Epithelial cell of esophagus (primary cell): ENCODE measurements at places on chromosomes 5 and 9.

DNA sequence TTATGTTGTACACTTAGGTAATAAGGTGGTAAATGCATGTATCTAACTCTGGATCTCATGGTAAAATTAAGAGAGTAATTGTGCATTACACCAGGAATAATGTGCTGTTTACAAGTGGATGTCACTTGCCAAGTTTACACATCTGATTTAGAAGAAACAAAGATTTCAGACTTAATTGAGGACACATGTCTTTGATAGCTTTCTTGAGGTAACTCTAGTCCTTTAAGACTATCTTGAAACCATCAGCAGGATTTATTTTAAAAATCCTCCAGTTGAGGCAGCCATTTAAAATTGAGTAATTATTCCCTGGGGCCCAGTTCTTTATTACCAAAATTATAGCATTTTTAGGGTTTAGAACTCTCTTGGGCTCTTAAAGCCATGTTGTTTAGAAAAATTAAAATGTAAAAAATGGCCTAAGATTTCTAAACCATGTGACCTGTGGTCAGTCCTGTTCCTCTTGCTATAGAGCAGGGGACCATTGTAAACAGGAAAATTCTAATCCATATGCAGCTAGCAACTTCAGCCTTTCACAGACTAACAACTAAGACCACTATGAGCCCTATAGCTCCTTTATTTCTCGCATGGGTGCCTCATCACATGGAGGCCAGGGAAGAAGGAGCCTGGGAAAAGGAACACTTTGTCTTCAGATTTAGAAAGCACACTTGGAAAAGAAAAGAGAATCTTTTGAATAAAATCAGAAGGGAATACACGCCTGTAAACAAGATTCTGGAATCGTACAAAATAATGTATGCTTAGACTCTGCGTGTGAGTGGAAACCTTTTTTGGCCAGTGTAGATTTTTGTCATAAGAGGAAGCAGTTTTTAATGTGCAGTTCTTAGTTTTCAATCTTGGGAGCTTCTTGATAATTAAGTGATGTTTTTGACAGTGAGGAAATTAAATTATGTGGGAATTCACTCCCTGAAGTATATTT lies 71.2 kb downstream of the ZSWIM6 start:
- no peak for DNase-seq

DNA sequence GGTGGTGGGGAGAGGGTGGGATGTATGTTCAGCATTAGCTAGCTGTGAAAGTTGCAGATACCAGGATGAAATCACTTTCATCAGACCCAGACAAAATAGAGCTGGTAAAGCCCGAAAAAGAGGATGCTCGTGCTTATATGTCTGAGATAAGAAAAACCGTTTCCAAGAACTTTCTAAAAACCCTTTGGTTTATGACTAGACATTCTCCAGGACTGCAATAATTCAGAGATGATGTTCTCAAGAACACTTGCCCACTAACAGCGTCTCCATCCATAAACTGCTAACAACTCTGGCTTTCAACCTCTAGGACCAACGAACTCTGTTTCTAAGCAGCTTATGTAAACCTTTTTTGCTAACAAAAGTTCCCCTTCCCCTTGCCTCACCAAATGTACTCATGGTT lies 8.4 kb upstream of the AMACR start:
- DNase-seq = no peak

GRCh38 chr9:9847750-9848149 lies 765.1 kb downstream of the PTPRD start:
- no peak for DNase-seq

GRCh38 chr5:180133060-180133459 lies 61.5 kb upstream of the RNF130 start:
- no peak for DNase-seq

DNA sequence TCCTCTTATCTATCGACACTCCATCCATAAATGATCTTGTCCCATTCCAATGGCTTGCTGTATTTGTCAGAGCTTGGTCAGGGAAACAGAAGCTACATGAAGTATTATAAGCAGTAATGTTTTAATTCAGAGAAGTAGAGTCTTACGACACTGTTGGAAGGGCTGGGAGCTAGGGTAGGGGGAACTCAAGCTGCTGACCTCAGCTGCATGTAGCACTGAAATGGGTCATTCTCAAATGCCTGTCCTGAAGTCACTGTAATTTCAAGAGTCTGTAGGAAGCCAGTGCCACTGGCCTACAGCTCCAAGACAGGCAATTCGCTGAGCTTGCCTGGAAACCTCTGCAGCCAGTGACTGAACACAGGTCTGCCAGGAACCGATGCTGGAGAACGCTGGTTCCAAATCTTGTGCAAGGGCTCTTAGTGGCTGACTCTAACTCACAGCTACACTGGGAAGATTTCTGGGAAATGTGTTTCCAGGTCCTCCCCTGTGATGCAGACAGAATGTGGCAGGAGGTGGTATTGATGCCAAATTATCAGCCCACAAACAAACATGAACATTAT lies 532.4 kb downstream of the CCDC171 start:
- no peak for DNase-seq

- peak; percentile 58 for DNase-seq
These were observed 59.7 kb downstream of the CARTPT start for GRCh38 chr5:71778678-71779276.

DNA sequence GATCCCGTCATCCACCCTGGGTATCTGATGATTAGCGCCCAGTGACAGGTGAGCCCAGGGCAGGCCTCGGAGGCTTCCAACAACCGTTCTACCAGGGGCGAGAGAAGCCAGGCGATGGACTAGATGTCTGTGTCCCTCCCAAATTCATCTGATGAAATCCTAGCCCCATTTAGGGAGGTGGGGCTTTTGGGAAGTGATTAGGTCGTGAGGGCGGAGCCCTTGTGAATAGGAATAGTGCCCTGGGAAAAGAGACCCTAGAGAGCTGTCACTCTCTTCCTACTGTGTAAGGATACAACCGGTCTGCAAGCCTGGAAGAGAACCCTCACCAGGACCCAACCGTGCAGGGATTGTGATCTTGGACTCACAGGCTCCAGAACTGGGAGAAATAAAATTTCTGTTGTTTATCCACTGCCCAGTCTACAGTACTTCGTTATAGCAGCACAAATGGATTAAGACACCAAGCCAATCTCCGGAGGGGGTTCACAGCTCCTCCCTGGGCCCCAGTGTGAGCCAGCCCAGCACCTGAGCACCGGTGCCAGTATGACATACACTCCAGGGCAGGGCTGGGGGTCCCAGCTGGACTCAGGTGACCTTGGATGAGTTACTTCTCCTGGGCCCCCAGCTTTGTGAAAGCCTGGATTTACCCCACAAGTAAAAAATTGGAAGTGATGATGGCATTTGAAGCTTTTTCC lies 162.2 kb downstream of the DAB2IP start:
- no peak for DNase-seq

DNA sequence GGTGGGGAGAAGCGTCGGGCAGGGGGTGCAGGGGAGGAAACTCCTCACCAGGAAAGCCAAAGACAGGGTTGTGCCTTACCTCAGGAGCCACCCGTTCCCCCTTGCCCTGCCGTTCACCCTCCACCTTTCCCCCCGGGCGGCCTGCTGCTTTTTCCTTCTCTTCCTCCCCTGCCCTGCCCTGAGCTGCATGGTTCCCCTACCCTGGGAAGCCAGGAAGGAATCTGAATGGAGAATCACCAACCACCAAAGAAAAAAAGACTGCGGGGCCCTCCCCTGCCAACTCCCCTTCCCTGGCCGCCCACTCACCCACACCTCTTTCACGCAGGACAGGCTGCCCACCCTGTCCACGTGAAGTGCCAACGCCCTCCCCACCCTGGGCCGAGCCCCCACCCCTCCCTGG lies 820 bp upstream of the NFX1 start:
- no peak for DNase-seq

DNA sequence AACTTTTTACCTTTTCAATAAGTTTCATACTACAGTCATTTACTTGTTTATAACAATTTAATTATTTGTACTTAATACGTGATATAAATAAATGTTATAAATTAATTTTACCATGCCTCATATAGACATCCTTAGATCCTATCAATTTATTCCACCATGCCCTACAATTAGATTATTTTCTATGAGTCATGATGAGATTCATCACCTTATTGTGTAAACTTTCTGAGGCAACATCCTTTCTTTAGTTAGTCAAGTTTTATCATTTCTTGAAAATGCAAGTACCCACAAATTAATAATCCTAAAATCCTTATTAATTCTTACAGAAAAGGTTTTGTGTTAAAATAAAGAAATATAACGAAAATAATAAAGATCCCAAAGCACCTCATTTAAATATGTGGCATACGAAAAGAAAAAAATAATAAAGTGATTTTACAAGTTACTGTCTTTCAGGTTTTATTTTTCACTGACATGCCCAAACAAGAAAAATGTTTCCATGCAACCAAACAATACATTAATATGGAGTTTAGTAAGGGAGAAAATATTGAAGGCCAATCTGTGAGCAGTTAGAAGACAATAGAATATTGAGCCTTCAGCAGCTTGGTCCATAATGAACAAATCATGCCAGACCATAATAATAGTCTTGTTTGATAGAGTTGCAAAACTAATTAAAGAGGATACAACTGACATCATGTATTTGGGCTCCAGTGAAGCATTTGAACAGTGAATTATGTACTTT lies 188.7 kb upstream of the MRPS30 start:
- peak; percentile 81 for DNase-seq

- no peak for DNase-seq
These were observed 277.6 kb downstream of the EBF1 start for GRCh38 chr5:158822099-158822498.

DNA sequence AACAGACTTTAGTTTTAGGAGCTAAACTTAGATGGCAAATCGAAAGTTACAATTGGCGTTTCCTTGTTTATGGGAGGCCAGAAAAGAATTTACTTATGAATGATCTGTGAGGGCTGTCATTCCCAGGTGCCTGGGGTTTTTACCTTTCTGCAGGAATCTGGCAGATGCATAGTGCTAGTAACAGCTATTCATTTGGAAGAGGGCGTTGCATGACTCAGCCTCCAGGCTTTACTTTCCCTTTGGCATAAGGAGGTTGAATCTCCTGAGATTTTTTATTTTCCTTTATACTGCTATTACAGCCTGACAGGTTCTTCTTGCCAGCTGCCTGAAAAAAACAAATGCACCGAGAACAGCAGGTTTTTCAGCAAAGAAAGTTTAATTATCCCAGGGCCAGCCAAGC lies 30.0 kb downstream of the CARD6 start:
- peak; percentile 57 for DNase-seq

DNA sequence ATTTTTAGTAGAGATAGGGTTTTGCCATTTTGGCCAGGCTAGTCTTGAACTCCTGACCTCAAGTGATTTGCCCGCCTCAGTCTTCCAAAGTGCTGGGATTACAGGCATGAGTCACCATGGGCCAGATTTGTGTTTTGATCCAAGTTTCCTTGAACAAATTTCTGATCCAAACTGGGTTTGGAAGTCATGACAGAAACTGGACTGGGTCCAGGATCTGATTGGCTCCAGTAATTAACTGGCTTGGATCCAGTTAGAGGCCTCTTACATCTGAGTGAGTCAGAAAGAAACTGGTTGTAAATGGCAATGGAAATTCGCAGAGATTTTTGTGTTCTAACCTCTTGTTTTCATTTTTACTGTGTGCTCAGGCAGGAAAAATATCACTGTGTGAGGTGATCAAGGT lies 141.6 kb downstream of the SLC25A46 start:
- DNase-seq = peak; percentile 91

DNA sequence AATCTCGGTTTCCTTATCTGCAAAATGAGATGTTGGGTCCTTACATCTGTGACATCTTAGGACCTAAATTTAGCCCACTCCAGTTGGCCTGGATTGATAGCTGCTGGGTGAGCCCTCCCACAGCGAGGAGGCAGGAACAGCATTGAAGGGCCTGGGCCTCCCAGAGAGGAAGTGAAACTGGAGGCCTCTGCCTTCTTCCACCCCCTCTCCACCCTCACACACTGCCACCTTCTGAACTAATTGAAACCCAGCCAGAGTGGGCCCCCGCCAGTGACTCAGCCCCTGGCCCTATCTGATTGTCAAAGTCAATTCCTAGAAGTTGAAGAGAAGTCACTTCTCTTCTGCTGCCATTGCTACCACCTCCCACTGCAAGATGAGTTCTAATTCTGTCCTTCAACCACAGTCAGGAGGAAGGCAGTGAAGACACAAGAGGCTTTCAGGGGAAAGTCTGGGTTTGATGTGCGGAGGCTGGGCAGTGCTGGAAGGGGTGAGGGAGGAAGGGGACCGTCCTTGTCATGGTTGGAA lies 55.2 kb upstream of the NEK6 start:
- no peak for DNase-seq

DNA sequence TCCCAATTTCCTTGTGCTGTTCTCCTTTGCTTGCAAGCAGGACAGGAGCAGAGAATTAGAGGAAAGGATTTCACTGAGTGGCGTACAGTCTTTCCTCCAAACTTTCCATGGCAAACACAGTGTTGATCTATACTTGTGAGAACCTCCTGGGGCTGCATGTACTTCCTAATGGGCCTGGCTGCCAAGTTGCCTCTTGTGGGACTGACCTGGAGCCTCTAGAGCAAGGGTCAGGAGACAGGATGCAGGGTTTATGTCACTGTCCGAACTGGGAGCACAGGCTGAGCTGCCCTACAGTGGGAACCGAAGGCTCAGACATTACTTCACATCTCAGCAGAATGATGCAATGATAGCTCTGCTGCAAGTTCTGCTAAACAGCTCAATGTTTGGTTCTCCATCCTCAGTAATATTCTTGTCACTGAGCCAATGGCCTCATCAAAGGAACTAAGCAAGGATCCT lies 102.3 kb downstream of the ENC1 start:
- DNase-seq = peak; percentile 44

DNA sequence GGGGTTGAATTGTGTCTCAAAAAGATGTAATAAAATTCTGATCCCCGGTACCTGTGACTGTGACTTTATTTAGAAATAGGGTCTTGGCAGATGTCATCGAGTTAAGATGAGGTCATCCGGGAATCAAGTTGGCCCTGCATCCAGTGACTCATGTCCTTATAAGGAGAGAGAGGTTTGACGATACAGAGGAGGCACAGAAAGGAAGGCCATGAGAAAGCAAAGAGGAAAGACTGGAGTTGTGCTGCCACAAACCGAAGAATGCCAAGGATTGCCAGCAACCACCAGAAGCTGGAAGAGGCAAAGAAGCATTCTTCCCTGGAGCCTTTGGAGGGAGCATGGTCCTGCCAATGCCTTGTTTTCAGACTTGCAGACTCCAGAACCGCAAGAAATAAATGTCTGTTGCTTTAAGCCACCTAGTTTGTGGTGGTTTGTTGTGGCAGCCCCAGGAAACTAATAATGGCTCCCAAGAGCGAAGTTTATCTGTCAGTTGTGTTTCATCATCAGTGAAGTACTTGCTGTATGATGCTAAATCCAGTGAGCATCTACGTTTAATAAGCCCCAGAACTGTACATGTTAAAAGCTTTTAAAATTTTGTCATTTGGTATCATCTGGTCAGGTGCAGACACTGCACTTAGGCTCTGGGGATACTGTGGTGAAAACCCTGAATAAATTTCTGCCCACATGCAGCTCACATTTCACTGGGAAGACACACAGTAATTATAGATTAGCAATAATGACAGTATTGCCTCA lies 114.8 kb downstream of the TLE4 start:
- DNase-seq = peak; percentile 54

DNA sequence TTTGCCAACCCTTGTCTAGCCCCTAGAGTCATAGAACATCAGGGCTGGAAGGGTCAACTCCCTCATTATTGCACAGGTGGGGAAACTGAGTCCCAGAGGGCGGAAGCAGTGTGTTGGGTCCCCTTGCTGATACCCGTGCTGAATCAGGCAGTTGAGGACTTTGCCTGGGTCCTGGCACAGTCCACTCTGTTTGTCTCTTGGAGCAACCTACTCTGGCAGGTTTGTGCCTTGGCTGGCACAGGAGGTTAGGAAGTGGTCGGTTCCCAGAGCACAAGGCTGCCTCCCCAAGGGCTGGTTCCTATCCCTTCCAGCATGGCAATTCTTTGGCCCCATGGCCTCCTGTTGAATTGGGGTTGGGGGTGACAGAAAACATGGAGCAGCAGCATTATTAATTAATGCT lies 94.5 kb upstream of the SHB start:
- no peak for DNase-seq

- no peak for DNase-seq
These were observed 1.3 kb upstream of the ACOT12 start for GRCh38 chr5:81395262-81395661.
